Right atrium auricular region (tissue), 2 donors: ENCODE measurements at places on chromosomes 2 and 18. TPM values are rescaled to one million over a fixed set of nuclear protein-coding genes. Genes with fewer than 3 reads are reported as not detected.

DNA sequence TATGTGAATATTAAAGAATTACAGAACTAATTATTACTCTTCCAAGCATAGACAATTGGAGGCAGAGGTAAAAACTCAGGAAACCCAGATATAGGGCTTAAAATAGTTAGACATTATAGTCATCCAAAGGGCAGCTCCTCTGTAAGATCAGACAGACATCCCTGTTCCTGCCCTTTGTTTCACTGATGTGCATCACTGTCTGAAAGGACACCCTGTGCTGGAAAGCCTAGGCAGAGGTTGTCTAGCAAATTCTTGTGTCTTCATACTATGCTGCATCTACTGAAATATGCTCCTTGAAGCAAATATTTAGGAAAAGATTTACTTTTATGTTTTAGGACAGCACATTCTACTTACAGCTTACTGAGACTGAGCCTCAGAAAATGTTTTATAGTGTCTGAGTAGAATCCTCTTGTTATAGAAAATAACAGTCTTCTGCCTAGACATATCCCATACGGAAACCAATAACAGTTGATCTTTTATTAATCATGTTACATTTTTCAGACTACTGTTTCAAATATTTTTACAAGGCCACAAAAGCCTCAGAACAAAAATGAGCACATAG lies 977.3 kb upstream of the CDH2 start:
- no peak for DNase-seq

- no peak for DNase-seq
Measured at GRCh38 chr2:133415210-133415876, 152.9 kb downstream of the NCKAP5 start.

- no peak for DNase-seq
Measured at GRCh38 chr2:127829845-127830246, 18.9 kb upstream of the WDR33 start.

DNA sequence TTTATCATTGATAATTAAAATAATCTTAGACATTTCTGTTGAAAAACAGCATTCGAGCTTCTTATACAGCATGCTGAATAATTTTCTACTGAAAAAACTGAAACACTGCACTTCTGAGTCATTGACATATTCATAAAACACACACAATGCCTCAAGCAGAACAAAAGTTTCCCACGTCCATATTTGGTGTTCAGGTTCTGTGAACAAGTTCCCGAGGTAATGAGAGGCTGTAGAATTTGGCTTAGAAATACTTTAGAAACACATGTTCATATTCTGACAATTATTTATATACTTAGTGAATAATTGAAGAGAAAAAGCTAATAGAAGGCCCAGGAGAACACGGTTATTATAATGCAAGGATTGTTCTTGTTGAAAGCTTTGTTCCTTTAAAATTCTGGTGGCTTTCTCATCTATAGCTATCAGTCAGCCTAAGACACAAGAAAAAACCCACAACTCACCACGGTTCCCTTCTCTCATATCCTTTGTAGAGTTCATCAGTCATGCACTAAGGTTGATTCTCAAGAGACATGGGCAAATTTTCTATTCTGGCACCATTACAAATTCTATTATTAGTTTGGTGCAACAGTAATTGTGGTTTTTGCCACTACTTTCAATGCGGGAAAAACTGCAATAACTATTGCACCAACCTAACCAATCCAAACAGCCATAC lies 194.4 kb downstream of the TMX3 start:
- DNase-seq: no peak

GRCh38 chr2:96245609-96246390 lies 20.0 kb downstream of the TMEM127 start:
- DNase-seq: no peak

DNA sequence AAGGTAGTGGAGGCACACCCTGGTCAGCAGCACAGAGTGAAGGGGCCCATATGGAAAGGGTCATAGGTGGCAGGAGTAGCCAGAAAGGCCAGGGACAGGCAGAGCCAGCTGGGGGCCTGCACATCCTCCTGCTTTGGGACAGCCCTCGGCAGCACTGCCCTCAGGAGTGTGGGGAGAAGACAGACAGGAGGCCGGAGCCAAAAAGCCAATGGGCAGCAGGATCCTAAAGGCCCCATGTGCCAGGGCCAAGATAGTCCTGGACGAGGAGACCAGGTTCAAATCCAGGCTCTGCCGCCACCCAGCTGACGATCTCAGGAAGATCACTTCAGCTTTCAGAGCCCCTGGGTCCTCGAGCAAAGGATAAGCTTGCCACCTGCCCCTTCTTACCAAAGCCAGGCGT lies 220.1 kb downstream of the TMEM163 start:
- peak; percentile 36 for DNase-seq

DNA sequence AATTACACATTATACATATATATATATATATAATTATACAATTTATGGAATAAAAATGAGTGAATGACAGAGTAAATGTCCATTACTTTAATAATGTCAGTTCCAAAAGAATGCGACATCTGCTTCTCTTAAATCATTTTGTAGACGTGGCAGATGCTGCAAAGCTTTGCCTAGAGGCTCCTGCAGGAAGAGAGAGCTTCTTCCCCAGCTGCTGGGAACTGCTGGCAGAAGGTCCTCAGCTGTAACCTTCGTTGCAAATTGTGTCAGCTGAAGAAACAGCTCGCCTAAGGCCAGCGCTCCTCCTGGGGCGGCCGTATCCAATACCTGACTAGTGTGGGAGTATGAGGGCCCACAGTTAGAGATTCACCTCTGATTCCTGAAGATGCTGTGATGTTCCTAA lies 9.6 kb upstream of the THNSL2 start:
- DNase-seq: no peak

DNA sequence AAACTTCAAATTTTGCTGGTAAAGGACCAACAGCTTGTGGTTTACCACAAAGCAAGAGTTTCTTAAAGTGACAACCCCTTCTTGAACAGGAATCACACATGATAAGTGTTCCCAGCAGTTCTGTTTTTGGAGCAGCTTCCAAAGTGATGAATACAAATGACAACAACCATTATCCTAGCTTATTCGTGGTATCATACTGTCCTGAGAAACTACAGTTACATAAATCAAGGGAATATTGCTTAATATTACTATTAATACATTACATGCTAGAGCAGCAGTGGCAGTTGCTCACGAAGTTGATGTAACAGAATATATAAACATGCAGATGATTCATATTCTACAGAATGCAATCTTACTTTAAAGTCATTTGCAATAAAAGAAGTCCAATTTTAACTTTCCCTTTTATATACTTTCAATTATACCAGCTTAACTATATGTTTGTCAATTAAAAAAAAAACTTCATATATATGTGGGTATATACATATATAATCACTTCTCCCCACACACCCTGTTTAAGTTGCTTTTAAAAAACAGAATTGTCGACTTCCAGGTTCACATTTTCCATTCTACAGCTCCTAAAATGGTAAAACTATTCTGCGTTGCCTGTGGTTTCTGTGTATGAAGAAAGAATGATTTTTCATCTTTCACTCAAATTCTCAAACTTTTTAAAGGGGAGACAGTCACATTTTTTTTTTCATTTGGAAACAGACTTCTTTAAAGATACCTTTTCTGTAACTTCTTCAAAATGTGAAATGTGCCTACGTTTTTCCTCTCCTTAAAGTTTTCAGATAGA lies 713.6 kb downstream of the TDRD15 start:
- no peak for DNase-seq

- DNase-seq: no peak
Measured at GRCh38 chr2:197071213-197071612, 144.7 kb upstream of the PGAP1 start.

DNA sequence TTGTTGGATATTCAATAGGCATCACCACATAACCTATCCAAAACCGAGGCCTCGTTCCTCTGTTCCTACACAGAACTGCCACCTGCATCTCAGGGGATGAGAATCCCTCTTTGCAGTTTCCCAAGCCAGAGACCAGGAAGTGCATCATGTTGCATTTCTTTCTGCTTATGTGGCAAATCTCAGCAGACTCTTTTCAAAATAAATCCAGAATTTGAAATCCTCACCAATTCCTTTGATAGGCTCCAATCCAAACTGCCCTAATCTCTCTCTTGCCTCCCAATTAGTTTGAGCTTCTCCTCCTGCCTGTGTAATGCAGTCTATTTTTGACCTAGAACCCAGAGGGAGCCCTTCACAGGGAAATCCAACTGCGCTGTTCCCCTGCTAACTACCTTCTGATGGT lies 215.5 kb downstream of the RNF144A start:
- DNase-seq: no peak

GRCh38 chr2:113965644-113966043 lies 75.8 kb downstream of the ACTR3 start:
- DNase-seq: no peak

DNA sequence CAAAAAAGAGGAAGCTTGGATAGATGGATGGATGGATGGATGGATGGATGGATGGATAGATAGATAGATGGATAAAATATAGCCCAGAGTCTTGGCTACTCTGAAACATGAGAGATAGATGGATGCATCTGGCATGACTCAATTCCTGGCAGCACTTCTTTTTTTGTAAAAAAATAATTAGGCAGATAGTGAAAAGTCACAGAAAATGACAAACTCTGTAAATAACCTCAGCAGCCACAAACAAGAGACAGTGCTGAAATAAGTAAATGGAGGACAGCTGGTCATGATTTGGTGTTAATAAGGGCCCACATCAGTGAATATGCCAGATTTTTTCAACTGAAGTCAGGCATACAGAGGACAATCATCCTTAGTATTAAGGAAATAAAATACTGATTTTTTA lies 585.0 kb upstream of the GCFC2 start:
- no peak for DNase-seq

- no peak for DNase-seq
Measured at GRCh38 chr2:8737571-8738175, 55.8 kb downstream of the ID2 start.

- no peak for DNase-seq
Measured at GRCh38 chr2:221314786-221315185, 257.3 kb downstream of the EPHA4 start.

DNA sequence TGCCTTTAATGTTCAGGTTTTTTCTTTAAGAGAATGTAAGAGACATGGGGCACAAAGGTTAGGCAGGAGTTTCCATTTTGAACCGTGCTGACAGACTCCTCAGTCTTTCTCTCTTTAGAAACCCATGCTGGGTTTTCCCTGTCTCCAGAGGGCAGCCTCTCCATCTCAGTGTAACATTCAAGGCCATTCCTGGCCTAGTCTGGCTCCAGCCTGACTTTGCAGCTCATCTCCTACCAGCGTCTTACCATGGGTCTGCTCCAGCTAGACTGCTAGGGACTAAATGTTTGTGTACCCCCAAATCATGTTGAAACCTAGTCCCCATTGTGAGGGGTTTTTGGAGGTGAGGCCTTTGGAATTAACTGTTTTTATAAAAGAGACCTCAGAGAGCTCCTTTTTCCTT lies 9.8 kb upstream of the CLIP4 start:
- no peak for DNase-seq

DNA sequence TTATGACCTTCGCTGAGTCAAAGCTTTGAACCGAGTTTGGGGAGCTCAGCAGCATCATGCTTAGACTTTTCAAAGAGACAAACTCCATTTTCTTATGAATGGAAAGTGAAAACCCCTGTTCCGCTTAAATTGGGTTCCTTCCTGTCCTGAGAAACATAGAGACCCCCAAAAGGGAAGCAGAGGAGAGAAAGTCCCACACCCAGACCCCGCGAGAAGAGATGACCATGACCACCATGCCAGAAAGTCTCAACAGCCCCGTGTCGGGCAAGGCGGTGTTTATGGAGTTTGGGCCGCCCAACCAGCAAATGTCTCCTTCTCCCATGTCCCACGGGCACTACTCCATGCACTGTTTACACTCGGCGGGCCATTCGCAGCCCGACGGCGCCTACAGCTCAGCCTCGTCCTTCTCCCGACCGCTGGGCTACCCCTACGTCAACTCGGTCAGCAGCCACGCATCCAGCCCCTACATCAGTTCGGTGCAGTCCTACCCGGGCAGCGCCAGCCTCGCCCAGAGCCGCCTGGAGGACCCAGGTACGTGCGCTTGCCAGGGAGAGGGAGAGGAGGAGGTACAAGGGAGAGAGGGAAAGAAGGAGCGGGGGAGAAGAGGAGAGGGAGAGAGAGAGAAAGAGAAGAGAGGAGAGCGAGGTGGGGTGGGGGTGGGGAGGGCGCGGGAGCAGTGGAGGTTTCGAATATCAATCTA lies at the start of gene DLX1:
Gene DLX1, plus strand, starts transcription at position 48 of the 700 bp plus-strand sequence. Its CDS starts 171 bp downstream, at position 219.
- no peak for DNase-seq

GRCh38 chr2:84906900-84907714 lies 1.7 kb downstream of the TMSB10 start:
- DNase-seq: peak; percentile 85

GRCh38 chr2:70664525-70664924 lies 103.5 kb downstream of the ADD2 start:
- DNase-seq: no peak

DNA sequence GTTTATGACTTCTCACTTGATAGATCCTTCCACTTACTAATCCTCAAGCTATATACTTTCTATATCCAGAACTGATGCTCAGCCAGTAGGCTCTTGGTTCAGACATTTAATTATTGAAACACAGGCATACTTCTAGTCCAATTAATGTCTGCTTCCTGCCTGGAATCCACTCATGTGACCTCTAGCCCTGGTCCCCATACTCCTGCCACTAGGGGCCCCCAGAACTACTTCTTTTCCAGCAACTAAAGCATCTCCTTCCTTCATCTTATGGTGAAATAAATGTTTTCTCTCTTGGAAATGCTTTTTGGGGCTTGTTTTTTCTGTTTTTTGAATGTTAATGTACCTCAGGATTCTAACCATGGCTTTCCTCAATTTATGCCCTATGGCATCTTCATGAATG lies 527.6 kb downstream of the SATB2 start:
- DNase-seq: no peak

DNA sequence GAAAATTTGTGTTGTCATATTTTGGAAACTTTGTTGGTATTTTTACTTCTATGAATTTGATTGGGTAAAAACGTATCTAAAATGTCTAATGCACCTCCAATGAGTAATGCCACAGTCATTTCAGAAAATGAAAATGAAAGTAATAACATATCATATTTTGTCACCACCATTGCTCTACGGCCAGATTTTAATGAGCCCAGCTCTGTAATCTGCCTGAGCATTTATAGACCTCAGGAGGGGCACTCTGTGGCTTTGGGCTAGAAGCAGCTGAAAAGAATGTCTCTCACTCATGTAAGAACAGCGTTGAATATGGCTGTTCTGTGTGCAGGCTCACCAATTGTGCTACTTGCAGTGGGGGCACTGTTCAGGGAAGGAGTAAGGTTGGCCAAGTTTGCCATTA lies 32.7 kb upstream of the ABCA12 start:
- DNase-seq: no peak

- DNase-seq: no peak
Measured at GRCh38 chr2:32925283-32925815, 21.4 kb upstream of the LTBP1 start.

ACADL gene
- total RNA-seq: 1.4 TPM

SCYGR4 gene
- total RNA-seq: not detected

LCT gene
- total RNA-seq: not detected

POTEF gene
- total RNA-seq: not detected

FBXO48 gene
- 0.33 TPM for total RNA-seq

PKDCC gene
- total RNA-seq: 128 TPM

LOXHD1 gene
- total RNA-seq: not detected

CFC1 gene
- total RNA-seq: not detected

STARD6 gene
- total RNA-seq: not detected

NEUROD1 gene
- total RNA-seq: not detected

DTNA gene
- total RNA-seq: 114 TPM

KLHL41 gene
- total RNA-seq: 122 TPM

COBLL1 gene
- total RNA-seq: 21.1 TPM

GDF7 gene
- total RNA-seq: 1.7 TPM
